ENCODE measurements at places on chromosomes 12 and 14. TPM values are rescaled to one million over a fixed set of nuclear protein-coding genes. Genes with fewer than 3 reads are reported as not detected.

Gene SLC25A21
- 0.23 TPM for polyA plus RNA-seq

Gene YLPM1
- 15.2 TPM for polyA plus RNA-seq

Gene HOXC4
- 0.06 TPM for polyA plus RNA-seq

Gene KRT1
- polyA plus RNA-seq: not detected

Gene SAMD15
- 0.08 TPM for polyA plus RNA-seq

Gene TTC6
- not detected for polyA plus RNA-seq

Gene CREBL2
- 8.8 TPM for polyA plus RNA-seq

Gene TPPP2
- 0.65 TPM for polyA plus RNA-seq

Gene APOF
- polyA plus RNA-seq: not detected

Gene LBHD2
- polyA plus RNA-seq: 0.19 TPM

Gene SNRPF
- polyA plus RNA-seq: 48.6 TPM

Gene RHOJ
- 10.4 TPM for polyA plus RNA-seq

Measured in heart left ventricle (tissue), 16 donors.